ENCODE measurements at places on chromosomes 7 and 10.
A peak's percentile ranks its signal among the peaks of the same experiment; 100 is the strongest.

DNA sequence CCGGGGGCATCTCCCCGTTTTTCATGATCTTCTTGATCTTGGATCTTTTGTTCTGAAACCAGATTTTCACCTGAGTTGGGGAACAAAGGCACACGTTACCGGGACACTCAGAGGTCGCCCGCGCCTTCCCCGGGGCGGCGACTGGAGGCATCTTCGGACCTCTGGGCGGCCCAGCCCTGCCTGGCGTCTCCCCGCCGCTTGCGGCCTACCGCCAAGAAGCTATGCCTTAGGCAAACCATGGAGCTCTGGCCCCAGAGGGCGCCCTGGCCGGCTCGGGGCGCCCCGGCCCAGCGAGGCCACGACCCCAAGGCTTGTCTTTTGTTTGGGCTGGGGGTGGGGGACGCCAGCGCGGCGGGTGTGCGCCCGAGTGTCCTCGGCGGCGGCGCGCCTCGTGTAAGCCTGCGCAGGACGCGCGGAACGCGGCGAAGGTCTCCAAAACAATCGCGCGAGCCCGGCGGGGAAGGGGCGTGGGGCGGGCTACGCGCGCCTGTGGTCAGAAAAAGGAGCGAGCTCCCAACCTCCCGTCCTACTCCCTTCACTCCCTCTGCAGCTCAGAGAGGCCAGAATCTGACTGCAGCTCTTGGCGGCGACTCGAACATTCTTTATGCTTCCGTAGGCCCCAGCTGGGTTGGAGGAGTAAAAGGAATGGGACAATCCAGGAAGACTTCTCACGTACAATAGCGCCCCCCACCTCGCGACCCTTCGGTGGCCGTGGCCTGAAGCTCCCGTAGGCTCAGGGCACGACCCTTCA lies 3.5 kb downstream of the DLX5 start:
- DNase-seq, result no peak

DNA sequence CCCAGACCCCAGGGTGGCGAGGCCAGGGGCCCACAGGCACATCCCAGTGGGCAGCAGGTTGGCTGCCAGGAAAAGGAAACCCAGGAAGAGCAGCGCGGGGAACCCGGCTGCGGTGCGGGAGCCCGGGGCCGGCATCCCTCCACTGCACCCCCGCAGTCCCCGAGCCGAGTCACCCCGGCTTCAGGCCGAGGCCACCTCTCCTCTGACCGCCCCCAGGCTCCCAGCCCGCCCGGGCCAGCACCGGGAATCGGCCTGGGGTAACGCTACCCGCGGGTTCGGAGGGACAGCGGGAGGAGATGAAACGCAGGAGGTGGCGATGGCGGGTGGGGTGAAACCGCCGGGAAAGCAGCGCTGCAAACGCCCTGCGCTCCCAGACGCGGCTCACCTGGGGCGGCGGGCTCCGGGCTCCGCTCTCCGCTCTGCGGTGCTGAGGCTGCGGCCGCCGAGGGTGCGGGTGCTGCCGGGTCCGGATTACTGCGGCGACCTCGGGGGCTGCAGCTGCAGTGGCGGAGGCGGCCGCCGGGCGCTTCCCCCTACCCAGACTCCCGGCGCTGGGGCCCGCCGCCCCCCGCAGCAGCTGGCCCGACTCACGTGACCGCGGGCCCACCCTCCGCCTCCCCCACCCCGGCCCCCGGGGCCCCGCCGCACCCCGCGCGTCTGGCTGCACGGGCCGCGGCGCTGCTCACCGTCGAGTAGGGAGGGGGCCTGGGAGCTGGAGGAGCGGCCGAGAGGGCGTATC lies at the start of gene SCRN1:
TSS of gene SCRN1 (minus strand) at position 545 of the 739 bp plus-strand sequence. CDS start 20,734 bp downstream, outside the sequence.
- DNase-seq, result no peak

GRCh38 chr7:29204491-29205272 lies 10.1 kb downstream of the CHN2 start:
- DNase-seq, result no peak

DNA sequence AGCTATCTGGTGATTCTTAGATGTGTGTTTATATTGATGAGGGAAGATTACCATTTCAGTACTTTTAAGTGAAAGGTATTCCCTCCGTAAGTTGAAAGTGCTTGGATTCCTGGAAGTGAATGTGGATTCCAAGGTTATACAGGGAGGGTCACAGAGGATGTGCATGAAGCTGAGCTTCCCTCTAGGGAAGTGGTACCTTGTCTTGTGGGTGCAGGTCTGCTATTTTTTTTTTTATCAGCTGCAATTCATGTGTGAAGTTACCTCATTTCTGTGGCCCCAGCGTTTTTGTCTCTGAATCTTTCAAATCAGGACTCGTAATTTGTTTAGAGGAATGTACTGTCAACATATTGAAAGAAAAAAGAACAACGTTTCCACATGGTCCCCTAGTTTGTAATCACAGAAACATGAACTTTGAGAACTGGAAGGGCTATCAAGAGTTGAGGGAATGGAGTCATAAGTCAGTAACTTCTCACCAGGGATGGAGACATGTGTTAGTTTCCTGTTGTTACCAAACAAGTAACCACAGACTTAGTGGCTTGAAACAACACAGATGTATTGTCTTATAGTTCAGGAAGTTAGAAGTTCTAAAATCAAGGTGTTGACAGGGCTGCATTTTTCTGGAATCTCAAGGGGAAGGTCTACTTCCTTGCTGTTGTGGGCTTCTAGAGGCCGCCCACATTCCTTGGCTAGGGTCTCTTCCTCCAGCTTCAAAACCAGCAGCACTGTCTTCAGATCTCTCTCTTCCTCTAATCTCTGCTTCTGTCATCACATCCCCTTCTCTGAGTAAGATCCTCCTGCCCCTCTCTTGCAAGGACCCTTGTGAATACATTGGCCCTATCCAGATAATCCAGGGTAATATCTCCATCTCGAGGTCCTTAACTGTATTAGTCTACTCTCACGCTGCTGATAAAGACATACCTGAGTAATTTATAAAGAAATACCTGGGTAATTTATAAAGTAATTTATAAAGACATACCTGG lies 64.4 kb downstream of the RAB18 start:
- no peak for DNase-seq

DNA sequence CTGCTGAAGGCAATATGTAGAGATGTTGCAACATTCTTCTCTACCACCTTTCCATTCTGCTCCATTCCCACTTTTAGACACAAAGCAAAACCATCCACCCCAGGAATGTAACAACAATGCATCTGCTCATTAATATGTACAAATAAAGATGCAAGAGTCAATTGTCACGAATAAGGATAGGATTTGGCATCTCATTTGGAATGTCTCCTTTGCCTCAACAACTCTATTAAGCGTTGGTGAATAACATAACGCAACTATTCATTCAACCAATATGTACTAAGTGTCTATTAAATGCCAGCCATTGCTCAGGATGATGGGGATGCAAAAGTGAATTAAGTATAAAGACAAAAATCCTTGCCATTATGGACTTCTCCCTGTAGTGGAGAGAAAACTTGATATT lies 152.1 kb downstream of the JAZF1 start:
- no peak for DNase-seq

- DNase-seq, result no peak
Measured at GRCh38 chr10:9554321-9554720, 1463.4 kb upstream of the CELF2 start.

GRCh38 chr10:99536338-99537085 lies 3.8 kb downstream of the NKX2-3 start:
- DNase-seq, result no peak

- DNase-seq, result no peak
Measured at GRCh38 chr7:54349229-54349628, 192.9 kb upstream of the VSTM2A start.

DNA sequence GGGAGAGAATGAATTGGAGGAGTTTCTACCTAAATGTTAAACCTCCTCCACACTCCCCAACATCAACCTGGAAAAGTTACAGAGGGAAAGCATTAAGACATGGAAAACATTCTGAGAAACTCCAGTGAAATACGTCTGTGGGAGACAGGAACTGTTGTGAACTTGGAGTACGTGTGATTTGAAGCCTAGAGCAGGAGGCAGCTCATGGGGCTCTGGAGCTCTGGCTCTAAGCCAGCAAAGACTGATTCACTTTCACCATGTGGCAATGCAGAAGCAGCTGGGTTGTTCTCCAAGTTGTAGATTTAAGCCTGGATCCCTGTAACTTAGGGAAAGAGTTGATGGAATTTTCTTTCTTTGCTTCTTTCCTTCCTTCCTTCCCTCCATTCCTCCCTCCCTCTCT lies 503.2 kb downstream of the NRG3 start:
- peak; percentile 2 for DNase-seq

- no peak for DNase-seq
Measured at GRCh38 chr10:7301006-7301778, 109.6 kb downstream of the SFMBT2 start.

DNA sequence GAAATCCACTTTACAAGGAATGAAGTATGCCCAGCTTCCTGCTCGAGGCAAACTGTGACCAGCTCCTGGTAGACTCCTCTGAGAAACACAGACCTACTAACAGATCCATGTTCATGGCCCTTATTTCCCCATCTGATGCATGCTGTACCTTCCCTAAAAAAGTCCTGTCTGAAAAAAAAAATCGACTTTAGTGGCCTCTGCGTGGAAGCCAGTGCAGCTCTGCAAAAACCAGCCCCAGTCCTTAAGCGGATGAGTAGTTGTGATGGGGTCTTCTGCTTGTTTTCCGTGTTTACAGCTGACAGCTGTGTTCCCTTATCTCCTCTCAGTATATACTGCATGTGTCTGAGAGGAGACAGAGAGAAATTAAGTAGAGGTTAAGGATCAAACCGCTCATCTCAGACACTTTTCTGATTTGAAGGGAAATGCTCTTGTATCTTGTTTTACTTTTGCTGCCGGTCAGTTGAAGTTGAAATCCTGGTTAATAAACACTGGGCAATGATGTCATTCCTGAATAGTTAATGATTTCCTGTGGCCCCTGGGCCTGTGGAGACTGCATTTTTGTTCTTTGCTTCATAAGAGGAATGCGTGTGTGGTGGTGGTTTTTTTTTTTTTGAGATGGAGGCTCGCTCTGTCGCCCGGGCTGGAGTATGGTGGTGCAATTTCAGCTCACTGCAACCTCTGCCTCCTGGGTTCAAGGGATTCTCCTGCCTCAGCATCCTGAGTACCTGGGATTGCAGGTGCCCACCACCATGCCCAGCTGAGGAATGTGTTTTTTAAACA lies 67.6 kb downstream of the DOCK1 start:
- peak; percentile 13 for DNase-seq

- DNase-seq, result no peak
Measured at GRCh38 chr7:107900496-107901015, 9.6 kb downstream of the DLD start.

Data from brain pericyte (primary cell).